ENCODE measurements at places on chromosomes 1 and 21. TPM values are rescaled to one million over a fixed set of nuclear protein-coding genes. Genes with fewer than 3 reads are reported as not detected.

GRCh38 chr1:201750120-201750519 lies 78.8 kb upstream of the IPO9 start:
- no peak for DNase-seq

- DNase-seq: no peak
Observed at GRCh38 chr1:66359269-66359668, 174.7 kb upstream of the SGIP1 start.

Gene PRRX1
- 0.25 TPM for total RNA-seq

DNA sequence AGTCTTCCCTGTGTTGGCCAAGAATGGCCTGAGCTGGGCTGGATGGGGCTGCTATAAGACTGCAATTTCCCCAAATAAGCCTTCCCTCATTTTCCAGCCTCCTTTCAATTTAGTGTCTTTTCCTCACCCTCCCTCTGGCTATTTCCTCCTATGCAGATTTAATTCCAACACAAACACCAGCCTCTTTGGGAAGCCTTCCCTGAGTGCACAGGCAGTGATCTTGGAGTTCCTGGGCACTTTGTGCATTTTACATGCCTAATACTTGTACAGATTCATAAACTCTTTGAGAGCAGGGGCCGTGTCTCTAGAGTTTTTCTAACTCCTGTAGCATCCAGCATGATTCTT lies 91.1 kb upstream of the TLR5 start:
- DNase-seq: no peak

DNA sequence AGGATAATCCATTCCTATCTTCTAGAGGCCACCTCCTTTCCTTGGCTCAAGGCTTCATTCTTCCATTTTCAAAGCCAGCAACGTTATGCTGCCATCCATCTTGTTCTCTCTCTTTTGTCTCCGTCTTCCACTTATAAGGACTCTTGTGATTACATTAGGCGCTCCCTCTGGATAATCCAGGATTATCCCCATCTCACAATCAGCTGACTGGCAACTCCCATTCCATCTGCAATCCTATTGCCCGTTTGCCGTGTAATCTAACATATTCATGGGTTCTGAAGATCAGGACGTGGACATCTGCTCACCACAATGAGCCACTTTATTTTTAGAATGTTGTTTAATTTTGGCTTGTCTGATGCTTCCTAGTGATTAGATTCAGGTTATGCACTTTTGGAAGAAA lies 89.3 kb downstream of the EBNA1BP2 start:
- DNase-seq: no peak

Gene MGST3
- 165 TPM for total RNA-seq

DNA sequence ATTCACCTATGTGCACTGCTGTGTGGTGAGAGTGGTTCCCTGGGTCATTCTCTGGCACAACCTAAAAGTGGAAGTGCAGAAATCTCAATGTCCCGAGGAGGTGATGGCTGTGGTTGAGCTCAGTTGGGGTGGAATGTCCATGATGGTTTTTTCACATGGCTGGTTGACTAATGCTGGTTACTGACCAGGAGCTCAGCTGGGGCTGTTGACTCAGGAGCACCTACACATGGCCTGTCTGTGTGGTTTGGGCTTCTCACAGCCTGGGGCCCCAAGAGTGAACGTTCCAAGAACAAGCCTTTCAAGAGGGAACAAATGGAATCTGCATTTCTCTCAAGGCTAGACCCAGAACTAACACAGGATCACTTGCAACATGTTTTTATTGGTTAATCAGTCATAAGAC lies 6.4 kb upstream of the KANK4 start:
- DNase-seq: no peak

DNA sequence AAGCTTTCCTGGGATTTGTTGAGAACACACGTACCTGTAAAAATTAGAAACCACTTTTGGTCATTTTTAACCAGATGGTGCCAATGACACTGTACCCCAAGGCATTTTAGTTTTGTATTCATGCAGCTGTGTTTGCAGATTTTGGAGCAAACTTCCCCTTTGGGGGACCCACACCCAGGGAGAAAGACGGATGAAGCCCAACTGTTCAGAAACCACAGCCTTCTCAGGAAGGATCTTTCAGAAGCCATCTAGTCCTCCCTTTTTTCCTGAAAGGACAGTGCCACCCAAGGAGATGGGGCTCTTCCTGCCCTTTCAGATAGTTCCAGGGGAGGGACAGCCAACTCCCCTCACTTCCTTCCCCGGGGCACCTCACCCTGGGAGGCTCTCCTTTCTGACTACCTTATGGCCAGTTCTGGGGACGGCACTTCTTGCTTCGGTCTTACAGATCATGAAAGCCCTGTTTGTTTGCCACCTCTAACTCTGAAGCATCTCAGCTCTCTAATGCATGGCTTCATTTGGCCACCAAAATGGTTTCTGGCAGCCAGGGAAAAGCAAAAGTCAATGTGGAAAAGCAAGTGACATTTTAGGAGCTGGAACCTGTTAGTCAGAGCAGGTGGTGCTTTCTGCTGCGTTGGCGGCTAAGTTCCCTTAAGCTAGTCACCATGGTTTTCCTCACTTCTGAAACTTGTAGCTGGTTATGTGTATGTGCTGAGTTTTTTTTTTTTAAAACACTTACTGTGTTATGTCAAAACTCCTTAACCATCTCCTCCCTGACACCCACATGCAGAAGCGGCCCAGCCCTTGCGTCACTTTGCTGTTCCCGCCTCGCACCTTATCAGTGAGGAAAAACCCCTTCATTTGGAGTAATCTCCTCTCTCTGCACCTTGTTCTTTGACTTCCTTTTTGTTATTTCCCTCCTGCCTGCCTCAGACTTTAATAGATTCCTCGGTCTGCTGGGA lies 10.1 kb downstream of the TMCC2 start:
- DNase-seq: no peak

Gene FGR
- 0.25 TPM for total RNA-seq

Gene CLEC20A
- total RNA-seq: not detected

Gene TFF2
- not detected for total RNA-seq

DNA sequence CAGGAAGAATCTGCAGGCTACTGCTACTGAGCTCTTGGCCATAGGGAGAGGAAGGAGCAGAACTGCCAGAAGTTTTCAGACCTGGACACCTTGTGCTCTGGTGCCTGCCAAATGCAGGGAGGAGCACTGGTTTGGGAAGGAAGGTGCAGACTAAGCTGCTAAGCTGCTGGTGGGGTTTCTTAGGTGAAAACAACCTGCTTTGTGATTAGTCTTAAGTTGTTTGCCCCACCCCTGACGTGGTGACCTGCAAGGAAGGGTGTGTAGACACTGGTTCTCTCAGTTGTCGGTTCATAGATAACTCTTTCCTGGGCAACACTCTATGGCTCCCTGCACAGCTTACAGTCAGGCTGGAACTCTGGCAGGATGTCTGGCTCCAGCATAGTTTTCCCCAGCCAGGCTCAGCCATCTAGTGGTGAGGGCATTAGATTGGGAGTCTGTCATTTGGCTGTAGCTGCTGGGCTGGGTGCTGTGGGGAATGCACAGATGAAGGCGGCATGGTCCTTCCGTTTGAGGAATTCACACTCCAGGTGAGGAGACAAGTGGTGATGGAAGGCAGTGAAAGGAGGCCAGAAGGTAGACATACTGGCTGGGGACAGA lies 10.3 kb upstream of the S100A10 start:
- DNase-seq: no peak

GRCh38 chr1:62391369-62391971 lies 45.4 kb upstream of the USP1 start:
- peak; percentile 18 for DNase-seq

DNA sequence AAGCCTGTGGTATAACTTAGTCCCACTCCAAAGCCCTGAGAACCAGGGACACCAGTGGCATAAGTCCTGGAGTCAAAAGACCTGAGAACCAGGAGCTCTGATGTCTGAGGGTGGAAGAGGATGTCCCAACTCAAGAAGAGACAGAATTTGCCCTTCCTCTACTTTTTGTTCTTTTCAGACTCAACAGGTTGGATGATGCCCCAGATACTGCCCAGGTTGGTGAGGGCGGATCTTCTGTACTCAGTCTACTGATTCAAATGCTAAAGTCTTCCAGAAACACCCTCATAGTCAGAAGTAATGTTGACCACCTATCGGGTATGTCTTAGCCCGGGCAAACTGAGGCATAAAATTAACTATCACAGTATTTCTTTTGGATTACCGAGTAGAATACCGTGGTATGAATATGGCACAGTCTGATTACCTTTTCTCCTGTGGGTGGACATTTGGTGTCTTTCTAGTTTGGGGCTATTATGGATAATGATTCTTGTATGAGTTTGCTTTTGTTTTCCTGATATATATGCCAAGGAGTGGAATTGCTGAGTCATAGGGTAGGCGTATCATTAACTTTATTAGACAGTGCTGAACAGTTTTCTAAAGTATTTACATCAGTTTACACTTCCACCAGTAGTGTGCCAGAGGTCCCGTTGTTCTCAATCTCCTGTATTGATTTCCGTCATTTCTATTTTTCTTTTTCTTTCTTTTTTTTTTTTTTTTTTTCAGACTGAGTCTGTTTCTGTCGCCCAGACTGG lies 3.2 kb upstream of the CHAF1B start:
- no peak for DNase-seq

Gene SLAMF6
- not detected for total RNA-seq

- DNase-seq: no peak
Observed at GRCh38 chr1:147820761-147821297, 60.4 kb upstream of the GJA5 start.

DNA sequence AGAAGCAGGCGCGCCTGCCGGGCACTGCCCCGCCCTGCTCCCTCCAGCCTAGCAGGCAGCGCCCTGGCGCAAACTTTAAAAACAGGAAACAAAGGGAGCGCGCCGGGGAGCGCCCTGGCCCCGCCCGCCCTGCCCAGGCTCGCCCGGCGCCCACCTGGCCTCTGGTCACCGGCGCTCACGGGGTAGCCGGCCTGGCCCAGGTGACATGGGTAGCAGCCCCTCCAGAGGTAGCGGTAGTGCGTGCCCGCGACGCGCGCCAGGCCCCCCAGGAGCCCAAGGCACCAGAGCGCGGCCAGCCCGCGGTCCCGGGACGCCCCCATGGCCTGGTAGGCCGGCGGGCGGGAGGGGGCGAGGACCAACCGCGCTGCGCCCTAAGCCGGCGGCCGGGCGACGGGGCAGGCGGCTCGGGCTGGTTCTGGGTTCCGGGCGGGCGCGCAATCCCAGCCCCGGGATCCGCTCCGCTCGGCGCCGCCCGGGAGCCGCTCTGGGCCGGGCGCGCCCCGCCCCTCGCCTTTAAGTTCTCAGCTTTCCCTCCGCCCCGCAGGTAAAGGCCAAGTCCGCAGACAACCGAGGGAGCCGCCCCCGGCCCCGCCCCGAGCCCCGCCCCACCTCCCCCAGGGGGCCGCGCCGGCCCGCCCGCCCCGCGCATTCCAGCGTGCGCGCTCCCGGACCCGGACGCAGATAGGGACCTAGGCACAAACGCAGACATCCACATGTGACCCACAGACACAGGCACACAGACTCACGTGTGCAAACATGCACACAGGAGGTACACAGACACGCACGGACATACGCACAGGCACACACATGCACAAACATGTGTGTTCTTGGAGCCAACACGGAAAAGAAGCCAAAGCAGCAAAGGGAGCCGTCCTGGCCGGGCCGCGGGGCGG lies 76.7 kb downstream of the ARHGEF16 start:
- peak; percentile 72 for DNase-seq

GRCh38 chr21:38151021-38151645 lies 105.7 kb upstream of the KCNJ15 start:
- DNase-seq: no peak

Gene SLC6A17
- 2.4 TPM for total RNA-seq

Gene GPR25
- not detected for total RNA-seq

Gene RAB25
- not detected for total RNA-seq

GRCh38 chr1:207644166-207644851 lies 624 bp upstream of the CR1L start:
- DNase-seq: no peak

DNA sequence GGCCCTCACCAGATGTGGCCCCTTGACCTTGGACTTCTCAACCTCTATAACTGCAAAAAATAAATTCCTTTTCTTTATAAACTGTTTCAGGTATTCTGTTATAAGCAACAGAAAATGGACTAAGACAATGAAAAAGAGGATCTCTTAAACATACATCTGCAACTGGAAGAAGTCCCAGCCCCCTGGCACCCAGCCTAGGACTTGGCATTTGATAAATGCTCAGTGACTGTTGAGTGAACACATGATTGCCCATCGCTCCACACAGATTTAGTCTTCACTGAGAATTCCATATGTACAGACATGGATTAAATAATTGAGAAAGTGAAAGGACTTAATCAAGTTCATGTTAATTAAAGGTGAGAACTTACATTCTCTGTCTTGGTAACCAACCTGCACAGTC lies 344.9 kb upstream of the RUNX1 start:
- no peak for DNase-seq

DNA sequence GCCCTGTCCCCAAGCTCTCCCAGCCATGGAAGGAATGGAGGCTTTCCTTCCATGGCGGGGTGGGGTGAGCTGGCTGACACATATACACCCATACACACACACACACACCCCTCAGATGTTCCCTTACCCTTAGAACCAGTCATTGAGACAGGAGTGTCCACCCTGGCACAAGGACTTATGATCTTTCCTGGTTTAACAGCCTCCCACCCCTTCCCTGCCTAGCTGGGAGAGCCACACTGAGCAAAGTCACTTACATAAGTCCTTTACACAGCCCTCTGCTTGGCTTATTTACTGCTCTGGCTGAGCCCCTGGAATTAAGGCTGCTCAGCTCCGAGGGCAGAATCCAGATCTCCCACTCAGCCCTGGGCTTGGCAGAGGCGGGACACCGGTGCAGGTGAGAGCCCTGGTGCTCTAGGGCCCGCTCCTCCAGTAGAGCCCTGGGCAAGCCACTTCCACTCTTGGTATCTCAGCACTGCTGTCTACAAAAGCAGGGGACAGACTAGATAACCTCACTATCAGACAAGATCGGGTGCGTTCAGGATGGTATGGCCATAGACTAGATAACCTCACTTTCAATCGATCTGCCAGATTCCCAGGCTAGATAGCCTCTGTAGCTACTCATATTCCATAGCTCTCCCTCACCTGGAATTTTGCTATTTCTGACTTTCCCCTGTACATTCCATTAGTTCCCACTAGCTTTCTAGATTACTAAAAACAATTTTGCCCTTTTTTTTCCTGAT lies 16.7 kb downstream of the SLC6A9 start:
- no peak for DNase-seq

Gene RHD
- total RNA-seq: 0.13 TPM

- DNase-seq: no peak
Observed at GRCh38 chr1:153617663-153618062, 1.5 kb upstream of the S100A14 start.

Gene LCA5L
- total RNA-seq: 0.38 TPM

- DNase-seq: no peak
Observed at GRCh38 chr1:96747565-96747964, 26.0 kb downstream of the PTBP2 start.

Gene RNF186
- not detected for total RNA-seq

Data from dermis microvascular lymphatic vessel endothelial cell (primary cell).